ENCODE measurements at places on chromosomes 7 and 10.
A peak's percentile ranks its signal among the peaks of the same experiment; 100 is the strongest.

- no peak for DNase-seq
Observed at GRCh38 chr7:27478556-27478955, 184.1 kb downstream of the HIBADH start.

GRCh38 chr10:127952575-127952869 lies 45.6 kb downstream of the PTPRE start:
- DNase-seq, result no peak

GRCh38 chr10:102254426-102254825 lies 9.1 kb downstream of the GBF1 start:
- DNase-seq, result no peak

GRCh38 chr10:79128923-79129305 lies 60.1 kb downstream of the ZMIZ1 start:
- DNase-seq, result no peak

- DNase-seq, result no peak
Observed at GRCh38 chr7:125878235-125878956, 948.8 kb upstream of the POT1 start.

DNA sequence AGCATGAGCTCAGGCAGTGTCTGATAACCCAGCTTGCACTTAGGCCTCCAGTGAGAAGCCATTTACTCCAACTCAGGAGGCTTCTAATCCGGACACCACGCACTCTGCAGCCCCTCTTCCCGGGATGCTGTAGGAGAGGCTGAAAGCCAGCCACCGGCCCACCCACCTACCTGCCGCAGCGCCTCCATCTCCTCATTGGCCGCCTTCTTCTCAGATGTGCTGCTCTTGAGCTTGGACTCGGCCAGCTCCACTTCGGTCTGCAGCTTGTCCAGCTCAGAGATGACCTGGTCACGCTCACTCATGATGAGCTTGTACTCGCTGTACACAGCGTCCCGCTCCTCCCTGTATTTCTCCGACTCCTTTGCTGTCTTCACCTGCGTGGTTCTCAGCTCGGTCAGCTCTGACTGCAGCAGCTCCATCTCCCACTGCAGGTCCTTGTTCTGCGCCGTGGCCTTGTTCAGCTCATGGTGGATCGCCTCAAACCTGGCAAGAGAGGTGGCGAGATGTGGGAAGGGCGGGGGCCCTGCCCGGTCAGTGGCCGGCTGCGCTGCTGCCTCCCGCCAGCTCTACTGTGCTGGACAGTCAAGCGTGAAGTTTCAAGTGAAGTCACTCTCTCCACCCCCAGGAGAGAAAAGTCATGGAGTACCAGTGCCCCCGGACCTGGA lies 84.7 kb downstream of the DLG5 start:
- DNase-seq, result no peak

- DNase-seq, result no peak
Observed at GRCh38 chr7:20777377-20778062, 9.2 kb downstream of the SP8 start.

GRCh38 chr7:95549818-95550529 lies 46.3 kb downstream of the PDK4 start:
- peak; percentile 99 for DNase-seq

DNA sequence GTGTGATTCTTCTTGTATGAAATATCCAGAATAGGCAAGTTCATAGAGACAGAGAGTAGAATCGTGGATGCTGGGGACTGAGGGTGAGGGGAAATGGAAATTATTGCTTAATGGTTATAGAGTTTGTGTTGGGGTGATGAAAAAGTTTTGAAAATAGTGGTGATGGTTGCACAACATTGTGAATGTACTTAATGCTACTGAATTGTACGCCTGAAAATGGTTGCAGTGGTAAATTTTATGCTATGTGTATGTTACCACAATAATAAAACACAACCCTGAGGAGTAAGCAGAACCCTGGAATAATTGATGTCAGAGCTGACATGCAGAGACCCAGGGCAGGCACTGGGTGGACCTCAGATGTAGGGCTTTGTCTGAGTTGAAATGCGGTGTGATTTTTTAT lies 57.6 kb downstream of the TACR2 start:
- DNase-seq, result no peak

DNA sequence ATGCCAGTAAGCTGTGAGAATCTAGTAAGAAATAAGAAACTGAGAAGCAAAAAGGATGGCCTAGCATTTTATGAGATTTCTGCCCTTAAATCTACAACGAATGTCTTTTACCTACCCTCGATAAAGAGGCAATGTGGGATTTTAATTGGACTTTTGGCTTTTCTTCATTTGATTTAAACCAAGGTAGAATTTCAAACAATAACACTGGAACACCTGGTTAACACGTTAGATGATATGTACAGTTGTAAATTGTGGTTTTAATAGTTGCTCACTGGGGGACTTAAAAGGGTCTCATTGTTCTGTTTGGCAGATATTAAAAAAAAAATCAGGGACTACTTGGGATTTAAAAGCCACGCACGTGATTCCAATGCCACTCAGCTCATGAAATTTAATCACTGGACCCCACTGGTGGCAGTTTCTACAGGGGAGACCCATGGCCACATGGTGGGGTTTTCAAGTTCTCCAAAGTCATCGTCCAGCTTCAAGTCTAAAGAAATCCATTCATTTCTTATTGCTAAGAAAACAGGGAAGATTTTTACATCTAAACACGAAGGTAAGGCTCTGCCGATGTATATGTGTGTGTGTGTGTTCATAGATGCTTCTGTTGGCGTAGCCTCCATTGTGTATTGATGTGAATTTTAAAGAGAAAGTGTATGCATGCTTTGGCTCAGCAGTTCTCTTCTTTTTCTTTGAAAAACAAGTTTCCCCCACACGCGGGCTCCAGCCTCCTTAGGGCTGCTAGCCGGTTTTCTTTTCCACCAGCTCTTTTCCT lies 588.6 kb upstream of the MKI67 start:
- no peak for DNase-seq

- DNase-seq, result no peak
Observed at GRCh38 chr7:101507791-101508252, 121.3 kb downstream of the MYL10 start.

- no peak for DNase-seq
Observed at GRCh38 chr7:157013602-157014549, 3.4 kb upstream of the MNX1 start.

GRCh38 chr7:90715067-90715466 lies 118.9 kb downstream of the CDK14 start:
- DNase-seq, result no peak

DNA sequence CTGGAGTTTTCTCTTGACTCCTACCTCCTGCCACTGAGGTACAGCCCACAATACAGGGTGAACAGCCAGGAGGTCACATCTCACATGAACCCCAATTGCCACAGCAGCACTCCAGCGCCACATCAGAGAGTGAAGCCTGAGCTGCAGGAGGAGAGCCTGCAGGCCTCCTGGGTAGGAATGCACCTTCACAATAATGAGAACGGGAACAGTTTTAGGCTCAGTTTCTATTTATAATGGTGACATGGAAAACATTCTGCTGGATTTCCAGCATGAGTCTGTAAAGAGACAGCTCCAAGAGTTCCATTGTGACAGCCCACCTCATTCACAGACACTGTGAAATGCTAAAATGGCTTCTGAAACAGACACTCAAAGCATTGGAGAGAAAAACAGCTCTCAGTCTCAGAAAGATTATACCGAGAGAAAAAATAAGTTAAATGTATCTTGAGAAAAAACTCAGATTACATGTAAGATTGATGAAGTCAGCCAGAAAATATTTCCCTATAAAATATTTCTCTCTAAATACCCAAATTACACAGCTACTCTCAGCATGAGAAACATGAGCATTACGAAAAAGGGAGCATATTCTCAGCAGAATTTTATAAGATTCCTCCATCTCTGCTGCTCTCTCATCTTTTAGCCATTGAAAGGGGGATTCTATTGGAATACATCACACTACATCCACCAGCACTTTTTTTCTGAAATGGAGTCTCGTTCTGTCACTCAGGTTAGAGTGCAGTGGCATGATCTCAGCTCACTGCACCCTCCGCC lies 11.3 kb downstream of the ZNF680 start:
- no peak for DNase-seq

DNA sequence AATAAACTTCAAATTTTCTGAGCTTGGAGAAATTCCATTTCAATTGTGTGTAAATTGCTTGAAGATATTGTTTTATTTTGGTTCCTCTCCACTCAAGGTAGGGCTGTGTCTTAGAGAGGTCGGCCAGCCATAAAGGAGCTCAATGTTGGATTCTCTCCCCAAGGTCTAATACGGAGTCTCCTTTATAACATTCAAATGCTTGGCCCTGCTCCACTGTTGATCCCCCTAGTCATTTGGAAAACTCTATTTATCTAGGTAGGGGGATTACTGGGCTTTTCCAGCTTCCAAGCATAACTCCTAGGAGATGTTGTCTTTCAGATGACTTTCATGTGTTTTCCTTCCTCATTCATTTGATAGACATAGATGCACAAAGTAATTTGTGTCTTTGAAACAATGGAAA lies 170.9 kb downstream of the LRMDA start:
- no peak for DNase-seq

GRCh38 chr10:78832281-78832680 lies 236.5 kb upstream of the ZMIZ1 start:
- DNase-seq, result no peak

GRCh38 chr7:30212701-30213111 lies 71.7 kb upstream of the ZNRF2 start:
- DNase-seq, result no peak

DNA sequence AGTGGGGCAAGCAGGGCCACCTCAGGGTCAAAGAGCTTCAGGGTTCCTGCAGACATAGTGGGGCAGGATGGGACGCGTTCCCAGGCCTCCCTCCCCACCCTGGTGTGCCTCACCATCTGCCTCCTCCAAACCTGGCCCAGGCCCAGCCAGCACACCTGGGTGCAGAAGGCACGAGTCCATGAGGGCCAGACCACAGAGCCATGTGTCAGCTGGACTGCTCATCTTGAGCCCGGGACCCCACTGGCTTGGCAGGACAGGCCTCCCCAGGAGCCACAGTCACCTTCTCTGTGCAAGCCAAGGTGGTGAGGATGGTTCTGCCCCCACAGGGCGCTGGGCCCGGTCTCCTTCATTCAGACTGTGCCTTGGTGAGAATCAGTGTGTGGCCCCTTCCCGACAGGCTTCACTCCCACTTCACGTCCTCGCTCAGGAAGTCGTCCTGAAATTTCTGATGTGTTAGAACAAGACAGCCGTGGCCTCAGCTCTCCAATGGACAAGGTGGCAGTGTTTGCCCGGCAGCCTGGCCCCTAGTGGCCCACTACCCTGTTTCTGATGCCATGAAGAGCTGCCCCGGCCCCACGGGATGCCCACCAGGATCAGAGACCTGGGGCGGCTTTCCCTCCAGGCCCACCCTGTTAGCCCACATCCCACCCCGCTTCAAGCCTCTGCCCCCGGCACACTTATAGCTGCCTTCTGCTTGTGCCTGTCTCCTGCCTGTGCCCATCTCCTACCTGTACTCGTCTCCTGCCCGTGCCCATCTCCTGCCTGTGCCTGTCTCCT lies 59.6 kb upstream of the EBF3 start:
- DNase-seq, result no peak

- peak; percentile 93 for DNase-seq
Observed at GRCh38 chr10:22320591-22321155, at the start of gene BMI1. BMI1 (plus strand) TSS chr10:22321099; CDS start chr10:22326450, 5,351 bp downstream.

GRCh38 chr7:85103357-85103756 lies 83.5 kb downstream of the SEMA3D start:
- peak; percentile 67 for DNase-seq

DNA sequence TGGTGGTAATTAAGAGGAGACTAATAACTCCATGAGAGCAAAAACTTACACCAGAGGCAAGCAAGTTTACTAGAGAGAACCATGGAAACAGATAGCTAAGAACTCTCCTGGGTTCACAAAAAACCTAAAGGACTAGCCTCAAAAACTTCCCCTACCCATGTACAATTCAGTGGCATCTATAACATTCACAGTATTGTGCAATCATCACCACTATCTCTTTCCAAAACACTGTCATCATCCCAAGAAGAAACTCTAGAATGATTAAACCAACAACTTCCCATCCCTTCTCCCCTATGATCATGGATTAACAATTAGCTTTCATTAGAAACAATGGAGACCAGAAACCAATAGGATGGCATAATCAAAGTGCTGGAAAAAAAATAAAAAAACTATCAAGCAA lies 1038.3 kb downstream of the LRMDA start:
- DNase-seq, result no peak

GRCh38 chr7:105209870-105210269 lies 178.9 kb downstream of the SRPK2 start:
- DNase-seq, result no peak

- no peak for DNase-seq
Observed at GRCh38 chr7:55510621-55511020, 61.7 kb downstream of the VOPP1 start.

DNA sequence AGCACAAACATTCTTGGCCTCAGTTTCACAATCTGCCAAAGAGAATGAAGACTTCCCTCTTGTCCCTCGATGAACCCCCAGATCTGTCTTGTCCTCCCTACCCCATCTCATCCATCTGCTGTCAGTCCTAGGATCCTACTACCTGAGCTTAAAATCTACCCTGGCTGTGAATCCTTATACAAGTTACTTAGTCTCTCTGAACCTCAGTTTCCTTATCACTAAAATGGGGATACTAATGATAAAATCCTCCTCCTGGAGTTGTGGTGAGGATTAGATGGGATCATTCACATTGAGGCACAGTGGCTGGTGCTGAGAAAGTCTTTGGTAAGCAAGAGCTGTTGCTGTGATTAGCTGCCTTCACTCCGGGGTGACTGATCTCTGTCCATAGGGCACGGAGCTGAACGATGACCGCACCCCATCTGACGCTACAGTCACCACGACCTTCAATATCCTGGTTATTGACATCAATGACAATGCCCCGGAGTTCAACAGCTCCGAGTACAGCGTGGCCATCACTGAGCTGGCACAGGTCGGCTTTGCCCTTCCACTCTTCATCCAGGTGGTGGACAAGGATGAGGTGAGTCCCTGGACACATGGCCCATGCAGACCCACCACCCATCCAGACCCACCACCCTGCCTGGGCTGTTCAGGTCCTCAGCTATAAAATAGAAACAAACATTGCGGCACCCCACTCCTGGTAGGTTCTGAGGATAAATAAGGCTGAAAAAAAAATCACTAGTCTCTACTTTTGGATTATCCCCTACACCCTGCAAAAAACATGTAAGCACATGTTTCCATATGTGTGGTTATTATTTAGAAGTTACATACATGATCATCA lies 102.5 kb downstream of the C10orf105 start:
- DNase-seq, result no peak

- DNase-seq, result no peak
Observed at GRCh38 chr10:131245475-131246059, 66.0 kb downstream of the TCERG1L start.

All from tibial artery (tissue), 4 donors.